Activated CD8-positive, alpha-beta memory T cell treated with anti-CD3 and anti-CD28 coated beads, Interleukin-2, amount 50 U/mL, for 48 hours (primary cell): ENCODE measurements at places on chromosomes 3 and 15.

DNA sequence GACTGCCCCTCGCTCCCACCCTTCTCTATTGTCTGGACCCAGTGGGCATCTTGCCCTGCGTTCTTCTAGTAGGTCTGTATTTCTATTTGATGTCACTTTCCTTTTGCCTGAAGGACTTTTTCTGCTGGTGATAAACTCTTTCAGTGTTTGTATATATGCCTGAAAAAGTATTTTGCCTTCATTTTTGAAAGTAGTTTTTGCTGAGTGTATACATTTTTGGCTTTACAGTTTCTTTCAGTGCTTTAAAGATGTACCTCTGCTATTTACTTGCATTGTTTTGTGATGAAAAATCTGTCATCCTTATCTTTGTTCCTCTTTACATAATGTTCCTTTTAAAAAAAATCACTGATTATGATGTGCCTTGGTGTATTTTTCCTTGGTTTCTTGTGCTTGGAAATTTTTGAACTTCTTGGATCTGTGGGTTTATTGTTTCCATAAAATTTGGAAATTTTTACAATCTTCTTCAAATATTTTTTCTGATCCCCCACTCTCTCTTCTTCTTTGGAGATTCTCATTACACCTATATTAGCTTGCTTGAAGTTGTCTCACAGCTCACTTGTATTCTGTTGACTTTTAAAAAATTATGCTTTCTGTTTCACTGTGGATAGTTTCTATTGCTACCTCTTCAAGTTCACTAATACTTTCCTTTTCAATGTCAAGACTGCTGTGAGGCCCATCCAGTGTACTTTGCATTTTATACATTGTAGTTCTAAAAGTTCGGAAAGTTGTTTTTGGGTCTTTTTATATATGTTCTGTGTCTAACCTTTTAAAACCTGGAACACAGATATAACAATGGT lies 67.8 kb downstream of the RGMA start:
- DNase-seq = no peak

GRCh38 chr15:89820666-89821611 lies 6.3 kb upstream of the ANPEP start:
- no peak for DNase-seq

DNA sequence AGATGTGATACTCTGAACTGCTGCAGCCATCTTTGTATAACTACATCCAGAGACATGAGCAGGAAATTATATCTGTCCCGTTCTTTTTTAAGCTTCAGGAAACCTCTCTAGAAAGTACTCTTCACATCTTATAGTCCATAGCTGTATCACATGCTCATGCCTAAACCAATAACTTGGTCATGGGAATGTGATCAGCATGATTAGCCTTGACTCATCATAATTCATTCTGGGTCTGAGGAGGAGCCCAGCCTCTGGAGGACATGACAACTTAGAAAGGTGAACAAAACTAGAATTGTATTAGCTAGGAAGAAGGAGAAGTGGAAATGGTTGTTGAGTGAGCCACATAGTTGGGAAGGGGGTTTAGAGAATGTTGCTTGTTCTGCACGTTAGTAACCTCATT lies 12.9 kb downstream of the PPM1L start:
- no peak for DNase-seq

- no peak for DNase-seq
Measured at GRCh38 chr15:52699457-52699856, 20.3 kb upstream of the ATOSA start.

DNA sequence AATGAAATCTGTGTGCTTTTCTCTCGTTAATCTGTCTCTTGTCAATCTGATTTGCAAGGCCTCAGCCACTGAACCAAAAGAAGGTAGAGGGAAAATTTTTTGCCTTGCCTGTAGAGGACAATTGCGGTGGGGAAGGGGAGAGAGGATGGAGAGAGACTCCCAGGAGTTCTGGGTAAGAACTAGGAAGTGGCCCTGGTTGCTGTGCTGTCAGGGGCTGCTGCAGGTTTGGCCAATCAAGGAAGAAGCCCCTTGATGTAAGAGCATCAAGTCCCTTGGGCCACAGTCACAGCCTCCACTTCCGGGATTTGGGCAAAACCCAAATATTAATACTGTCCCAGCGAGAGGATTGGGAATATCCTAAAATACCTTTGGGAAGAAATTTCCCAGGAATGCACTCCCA lies 43.3 kb downstream of the TRANK1 start:
- no peak for DNase-seq

- no peak for DNase-seq
Measured at GRCh38 chr3:127791221-127791913, 30.9 kb downstream of the MGLL start.

GRCh38 chr3:172279191-172279640 lies 169.0 kb downstream of the GHSR start:
- no peak for DNase-seq

DNA sequence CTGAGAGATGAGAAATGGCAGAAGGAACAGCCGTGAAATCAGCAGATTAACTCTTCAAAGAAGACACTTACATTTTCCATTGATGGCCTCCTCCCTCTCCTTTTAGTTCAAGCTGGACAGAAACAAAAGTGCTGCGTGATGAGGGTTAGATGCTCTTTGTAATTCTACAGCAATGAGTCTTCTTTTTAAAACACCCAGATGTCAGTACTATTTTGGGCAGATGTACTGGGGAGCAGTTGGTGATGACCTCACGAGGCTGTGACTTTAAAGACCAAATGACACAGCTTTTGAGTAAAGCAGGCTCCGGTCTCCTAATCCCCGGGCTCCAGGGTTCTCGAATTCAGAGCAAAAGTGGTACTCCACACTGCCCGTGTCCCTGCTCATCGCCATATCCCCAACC lies 198.2 kb downstream of the SLCO3A1 start:
- DNase-seq = no peak

- DNase-seq = no peak
Measured at GRCh38 chr15:33639978-33640377, 328.3 kb upstream of the CHRM5 start.

GRCh38 chr3:144593881-144594280 lies 622.3 kb downstream of the DIPK2A start:
- no peak for DNase-seq

DNA sequence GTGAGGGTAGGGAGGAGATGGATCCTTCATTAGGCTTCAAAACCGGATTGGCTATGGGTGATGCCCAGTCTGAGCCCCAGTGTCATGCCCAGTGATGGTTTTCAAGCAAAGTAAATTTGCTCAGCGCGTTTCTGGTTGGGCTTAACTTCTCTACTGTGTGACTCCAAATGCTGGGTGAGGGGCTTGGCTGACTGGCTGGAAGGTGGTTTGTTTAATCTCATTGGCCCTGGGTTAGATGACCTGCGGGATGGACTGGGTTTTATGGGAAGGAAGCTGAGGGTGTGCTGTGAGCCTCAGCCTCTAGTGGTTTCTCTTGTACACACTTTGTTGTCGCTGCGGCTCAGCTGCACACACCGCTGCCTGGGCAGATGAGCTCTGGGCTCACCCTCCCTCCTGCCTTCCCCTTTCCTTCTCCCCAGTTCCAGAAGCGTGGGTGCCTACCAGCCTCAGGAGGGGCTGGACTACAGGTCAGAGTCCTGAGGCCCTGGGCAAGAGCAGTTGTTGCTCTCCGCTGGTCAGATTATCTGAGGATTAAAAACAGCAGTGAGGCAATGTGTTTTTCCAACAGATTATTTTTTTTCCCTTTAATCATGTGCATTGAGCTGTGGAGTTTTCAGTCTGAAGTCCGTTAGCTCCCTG lies 18.6 kb downstream of the PDIA5 start:
- DNase-seq = no peak

- DNase-seq = no peak
Measured at GRCh38 chr3:55476515-55476914, 10.6 kb downstream of the WNT5A start.

- peak; percentile 56 for DNase-seq
Measured at GRCh38 chr3:10983219-10983916, 9.2 kb upstream of the SLC6A1 start.

DNA sequence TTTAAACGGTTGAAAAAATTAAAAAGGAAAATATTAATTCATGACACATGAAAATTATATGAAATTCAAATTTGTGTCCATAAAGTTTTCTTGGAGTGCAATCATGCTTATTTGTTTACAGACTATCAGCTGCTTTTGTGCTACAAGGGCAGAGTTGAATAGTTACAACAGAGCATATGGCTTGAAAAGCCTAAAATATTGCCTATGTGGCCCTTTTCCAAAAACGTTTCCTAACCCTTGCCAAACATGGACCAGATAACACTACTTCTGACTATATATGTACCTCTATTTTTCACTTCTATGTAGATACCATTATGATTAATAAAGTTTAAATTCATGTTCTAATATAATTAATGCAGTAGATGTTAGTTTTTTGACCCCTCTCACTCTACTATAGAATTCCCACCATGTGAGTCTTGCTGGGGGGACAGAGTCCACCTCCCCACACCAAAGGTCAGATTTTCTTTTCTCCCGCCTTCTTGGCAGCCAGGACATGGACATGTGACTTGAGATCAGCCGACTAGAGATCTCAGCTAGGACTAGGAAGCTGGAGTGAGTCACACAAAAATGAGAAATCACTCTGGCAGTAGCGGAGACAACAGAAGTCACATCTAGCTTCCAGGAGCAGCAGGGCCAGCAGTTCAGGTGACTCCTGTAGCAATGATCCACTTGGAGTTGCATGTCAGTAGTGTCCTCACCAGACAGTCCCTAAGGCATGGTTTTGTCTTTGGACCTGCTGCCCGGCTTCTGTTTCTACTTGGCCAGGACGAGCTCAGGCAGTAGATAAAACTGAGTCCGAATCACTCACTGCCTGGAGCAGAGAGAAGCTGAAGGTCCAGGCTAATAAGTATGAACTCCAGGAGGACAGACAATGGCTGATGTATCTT lies 22.4 kb downstream of the CIAO2A start:
- DNase-seq = no peak

DNA sequence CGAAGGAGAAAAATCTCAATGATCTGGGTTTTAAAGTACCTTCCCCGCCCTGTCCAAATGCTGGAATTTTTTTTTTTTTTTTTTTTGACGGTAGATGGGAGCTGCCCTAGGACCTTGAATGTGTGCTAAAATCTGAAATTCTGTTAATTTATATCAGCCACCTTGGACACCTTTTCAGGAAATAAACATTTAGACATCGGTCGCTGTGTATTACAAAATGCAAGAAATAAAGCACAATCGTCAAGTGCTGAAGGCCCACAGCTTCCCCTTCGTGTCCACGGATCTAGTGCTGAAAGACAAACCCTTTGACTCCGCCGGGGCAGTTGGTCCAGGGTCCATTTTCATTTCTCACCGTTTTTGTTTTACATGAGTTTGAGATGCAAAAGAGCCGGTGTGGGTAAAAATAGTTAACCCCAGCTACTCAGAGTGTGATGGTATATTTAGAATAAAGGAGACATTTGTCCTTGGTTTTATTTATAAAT lies 90.2 kb upstream of the CHD2 start:
- DNase-seq = no peak

DNA sequence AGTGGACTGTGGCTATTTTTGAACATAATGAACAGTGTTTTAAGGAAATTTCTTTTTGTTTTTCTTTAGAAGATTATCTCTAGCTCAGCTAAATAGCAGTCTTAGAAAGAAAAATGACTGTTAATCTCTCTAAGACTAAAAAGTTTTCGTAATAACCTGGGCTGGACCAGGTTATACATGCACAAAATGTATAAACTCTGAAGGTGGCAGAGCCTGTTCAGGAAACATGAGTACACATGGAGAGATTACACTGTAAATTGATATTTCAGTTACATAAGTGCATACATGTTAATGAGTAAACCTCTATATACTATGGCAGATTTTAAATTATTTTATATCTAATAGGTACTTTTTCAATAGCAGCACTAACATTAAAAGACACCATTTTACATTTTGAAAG lies 258.2 kb upstream of the CFAP20DC start:
- DNase-seq = no peak

DNA sequence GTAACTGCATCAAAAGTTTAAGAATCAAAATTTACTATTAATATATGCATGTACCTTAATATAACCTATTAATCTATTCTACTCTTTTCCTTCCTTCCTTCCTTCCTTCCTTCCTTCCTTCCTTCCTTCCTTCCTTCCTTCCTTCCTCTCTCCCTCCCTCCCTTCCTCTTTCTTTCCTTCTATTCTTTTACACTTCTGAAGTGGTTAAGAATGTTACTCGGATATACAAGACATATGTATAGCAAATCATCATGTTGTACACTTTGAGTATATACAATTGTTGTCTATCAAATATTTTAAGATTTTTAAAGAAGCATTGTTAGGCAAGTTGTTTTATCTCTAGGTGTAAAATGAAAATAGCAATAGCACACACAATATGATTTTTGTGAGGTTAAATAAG lies 713.1 kb upstream of the NAALADL2 start:
- no peak for DNase-seq

GRCh38 chr3:124786511-124787241 lies 56.4 kb downstream of the UMPS start:
- DNase-seq = no peak

- no peak for DNase-seq
Measured at GRCh38 chr3:159904911-159905310, 83.7 kb upstream of the IL12A start.

- no peak for DNase-seq
Measured at GRCh38 chr15:29569533-29570092, 252.7 kb downstream of the TJP1 start.

DNA sequence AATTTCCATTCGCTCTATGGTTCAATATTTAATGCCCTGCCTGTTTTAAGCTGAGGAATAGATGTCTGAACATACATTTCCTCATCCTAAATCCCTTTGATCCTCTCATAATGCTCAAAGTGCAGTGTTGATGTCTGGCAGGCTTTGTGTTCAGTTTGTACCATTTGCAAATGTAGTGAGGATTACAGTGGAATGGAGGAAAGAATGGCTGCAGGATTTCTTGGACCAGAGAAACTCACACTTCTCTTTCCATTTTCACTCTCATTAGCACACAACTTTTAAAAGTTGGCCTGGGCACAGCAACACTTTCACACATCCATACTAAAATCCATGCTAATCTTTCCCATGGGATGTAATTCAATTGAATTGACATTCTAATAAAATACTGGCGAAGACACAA lies 28.6 kb upstream of the THRB start:
- DNase-seq = no peak

DNA sequence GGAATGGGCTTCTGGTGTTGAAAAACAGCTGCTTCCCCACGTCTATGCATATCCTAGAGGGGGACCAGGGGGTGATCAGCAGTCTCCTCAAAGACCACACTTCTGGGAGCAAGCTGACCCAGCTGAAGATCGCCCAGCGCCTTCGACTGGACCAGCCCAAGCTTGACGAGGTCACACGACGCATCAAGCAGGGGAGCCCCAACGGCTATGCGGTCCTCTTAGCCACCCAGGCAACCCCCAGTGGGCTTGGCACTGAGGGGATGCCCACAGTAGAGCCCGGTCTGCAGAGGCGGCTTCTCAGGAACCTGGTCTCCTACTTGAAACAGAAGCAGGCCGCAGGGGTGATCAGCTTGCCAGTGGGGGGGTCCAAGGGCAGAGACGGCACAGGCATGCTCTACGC lies 2.5 kb downstream of the RBM15B start:
- DNase-seq = peak; percentile 57
